ENCODE measurements at places on chromosomes 2 and 18.

DNA sequence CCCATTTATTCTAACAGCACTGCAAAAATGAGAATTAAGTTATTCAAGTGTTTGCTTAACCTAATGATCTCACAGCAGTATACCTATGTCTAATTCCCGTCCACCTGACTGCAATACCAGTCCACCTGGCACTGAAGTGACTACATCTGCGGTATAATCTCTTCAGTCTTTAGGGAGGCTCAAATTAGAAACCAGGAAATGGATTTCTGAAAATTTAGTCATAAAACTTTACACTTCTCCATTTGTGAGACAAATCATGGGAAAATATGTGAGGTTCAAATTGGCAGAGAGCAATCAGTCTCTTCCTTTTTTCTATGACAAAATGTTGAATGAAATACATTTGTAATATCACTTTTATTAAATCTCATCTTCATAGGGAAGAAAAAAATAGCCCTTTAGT is 33.0 kb downstream of the FTCDNL1 start:
- DNase-seq: no peak

- no peak for DNase-seq
Observed at GRCh38 chr18:78920456-78921138, 59.0 kb upstream of the SALL3 start.

DNA sequence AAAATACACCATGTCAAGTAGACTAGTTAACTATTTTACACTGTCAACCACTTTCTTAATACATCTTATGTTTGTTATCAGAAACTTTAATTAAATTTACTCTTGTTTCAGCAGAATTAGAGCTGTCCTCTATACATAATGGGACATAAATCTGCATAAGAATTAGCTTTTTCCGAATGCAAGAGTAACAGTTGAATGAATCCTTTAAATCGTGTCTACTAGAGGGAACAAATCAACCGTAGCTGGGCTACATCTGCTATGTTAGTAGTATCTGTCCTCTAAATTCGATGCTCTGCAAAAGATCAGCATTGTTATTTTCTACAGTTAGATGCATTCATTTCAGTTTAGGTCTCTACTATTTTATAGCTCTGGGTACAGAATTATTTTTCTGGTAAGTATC is 1090.6 kb downstream of the DPP10 start:
- no peak for DNase-seq

DNA sequence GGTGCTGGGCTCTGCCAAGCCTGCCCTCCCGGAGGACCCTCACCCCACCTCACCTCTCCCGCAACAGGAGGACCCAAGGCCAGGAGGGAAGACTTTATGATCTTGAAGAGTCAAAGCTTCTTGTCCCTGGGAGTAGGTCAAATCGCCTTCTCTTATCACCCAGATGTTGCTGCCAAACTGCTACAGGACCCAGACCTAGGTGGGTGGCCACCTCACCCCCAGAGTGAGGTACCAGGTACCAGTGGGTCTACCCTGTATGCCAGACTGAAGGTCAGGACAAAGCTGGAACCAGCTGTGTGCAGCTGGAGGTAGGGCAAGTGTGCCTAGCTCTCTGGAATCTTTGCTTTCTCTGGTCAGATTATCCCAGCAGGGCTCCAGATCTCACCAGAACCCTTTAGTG is 197.2 kb downstream of the ZFP36L2 start:
- no peak for DNase-seq

- peak; percentile 66 for DNase-seq
Observed at GRCh38 chr2:215624423-215624829, 188.6 kb upstream of the FN1 start.

DNA sequence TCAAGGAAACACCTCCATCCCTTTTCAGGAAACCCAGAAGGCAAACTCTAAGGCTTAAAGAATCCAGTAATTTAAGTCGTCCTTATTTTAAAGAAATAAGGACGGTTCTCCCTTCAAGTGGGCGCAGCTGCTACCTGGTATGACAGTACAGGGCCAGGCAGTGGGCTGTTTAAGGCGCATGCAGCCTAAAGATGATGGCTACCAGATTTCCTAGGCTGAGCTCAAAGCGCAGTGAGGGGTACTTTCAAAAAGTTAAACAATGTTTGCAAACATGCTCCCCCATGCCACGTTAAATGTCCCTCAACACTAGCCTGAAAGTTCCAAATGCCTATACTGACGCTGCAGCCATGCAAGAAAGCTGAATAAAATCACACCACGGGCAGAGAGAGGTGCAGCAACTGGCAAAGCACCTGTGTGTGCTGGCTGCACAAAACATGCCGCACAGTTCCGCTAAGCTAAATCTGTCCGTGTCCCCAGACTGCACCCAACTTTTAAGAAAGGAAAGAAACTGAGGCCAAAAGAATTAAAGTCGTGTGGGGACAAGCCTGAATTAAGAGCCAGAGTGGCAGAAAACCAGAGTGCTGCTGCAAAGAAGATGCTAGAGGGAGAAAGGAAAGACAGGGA is 583 bp downstream of the HIBCH start:
- no peak for DNase-seq

DNA sequence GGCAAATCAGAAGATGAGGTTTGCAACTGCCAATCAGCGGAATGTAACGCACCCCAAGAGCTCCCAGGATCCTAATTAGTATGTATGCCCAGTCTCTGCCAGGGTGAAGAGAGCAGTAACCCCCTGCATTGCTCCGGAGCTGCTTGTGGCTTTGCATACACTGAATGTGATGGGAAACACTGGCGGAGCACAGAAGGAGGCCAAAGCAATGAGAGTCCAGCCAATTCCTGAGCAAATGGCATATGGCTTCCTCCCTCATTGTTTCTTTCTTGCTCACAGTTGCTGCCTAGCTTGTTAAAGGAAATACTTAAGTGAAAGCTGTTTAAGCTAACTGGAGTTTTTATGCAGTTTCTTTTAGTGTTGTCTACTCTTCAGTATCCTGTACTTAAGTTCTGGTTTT is 343.5 kb upstream of the NT5C1B start:
- DNase-seq: no peak

GRCh38 chr2:8515864-8516533 is 165.9 kb upstream of the ID2 start:
- no peak for DNase-seq

- no peak for DNase-seq
Observed at GRCh38 chr2:24984912-24985311, 13.2 kb upstream of the DNAJC27 start.

DNA sequence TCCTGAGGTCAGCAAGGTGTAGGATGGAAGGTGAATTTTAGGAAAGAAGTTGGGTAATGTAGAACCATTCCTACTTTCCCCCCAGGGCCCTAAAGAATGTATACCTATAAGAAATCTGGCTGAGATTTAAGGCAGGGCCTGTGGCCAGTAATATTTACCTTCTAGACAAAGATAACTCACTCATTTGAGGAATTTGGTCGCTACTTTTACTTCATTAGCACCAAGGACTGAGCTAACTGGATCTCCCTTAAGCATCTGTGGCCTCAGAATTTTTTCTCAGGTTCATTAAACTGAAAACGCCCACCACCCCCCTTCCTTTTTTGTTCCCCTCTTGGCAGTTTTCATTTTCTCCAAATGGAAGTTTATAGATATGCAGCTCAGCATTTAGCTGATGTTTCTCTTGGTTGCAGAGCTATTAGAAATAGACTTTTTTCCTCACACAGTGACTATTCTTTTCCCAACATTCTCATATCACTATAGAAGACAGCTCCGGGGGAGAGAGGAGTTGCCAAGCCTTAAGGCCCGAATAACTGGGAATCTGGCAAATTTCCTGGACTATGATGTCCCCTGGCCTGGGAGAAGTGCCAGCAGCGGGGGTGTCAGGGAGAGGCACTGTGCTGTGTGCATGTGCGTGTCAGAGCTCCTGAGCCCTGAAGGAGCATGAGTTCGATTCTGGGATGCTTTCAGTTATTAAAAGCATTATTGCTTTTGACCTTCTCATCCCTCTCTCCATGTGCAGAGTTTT is 310.9 kb downstream of the PRKCE start:
- peak; percentile 74 for DNase-seq

- no peak for DNase-seq
Observed at GRCh38 chr2:1484131-1484884, 71.0 kb downstream of the TPO start.

- DNase-seq: peak; percentile 60
Observed at GRCh38 chr18:12271376-12272235, 17.4 kb downstream of the CIDEA start.

GRCh38 chr2:59888015-59888414 is 665.4 kb downstream of the BCL11A start:
- no peak for DNase-seq

DNA sequence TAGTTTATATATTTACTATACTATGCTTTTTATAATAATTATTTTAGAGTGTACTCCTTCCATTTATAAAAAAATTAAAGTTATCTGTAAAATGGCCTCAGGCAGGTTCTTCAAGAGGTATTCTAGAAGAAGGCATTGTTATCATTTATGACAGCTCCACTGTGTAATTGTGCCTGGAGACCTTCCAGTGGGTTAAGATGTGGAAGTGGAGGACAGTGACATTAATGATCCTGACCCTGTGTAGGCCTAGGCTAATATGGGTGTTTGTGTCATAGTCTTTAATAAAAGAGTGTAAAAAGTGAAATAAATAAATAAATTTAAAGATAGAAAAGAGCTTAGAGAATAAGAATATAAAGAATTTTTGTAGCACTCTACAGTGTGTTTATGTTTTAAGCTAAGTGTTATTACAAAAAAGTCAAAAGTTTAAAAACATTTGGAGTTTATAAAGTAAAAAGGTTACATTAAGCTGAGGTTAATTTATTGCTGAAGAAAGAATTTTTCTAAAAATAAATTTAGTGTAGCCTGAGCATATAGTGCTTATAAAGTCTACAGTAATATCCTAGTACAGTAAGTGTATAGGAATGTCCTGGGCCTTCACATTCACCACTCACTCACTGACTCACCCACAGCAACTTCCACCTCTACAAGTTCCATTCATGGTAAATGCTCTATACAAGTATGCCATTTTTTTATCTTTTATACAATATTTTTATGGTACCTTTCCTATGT is 190.0 kb upstream of the SESTD1 start:
- DNase-seq: peak; percentile 57

DNA sequence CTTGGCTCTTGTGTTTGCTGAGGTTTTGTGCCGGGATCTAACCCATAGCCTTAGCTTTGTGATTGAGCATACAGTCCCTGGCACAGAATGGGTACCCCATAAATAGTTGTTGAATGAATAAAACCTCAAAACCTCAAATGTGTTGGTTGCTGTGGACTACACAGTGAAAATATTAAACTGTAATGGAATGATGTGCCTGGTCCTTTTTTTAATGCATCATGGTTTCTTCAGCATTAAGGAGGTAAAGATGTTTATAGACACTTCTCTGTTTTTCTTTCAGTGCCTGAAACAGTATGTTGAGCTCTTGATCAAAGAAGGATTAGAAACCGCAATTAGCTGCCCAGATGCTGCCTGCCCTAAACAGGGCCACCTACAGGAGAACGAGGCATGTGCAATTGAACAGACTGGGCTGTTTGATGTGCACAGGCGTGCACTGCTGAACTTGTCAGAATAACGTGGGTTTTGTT is 97.0 kb downstream of the RNF144A start:
- no peak for DNase-seq

GRCh38 chr2:128605421-128605820 is 286.8 kb upstream of the HS6ST1 start:
- DNase-seq: no peak

- no peak for DNase-seq
Observed at GRCh38 chr18:28281400-28281799, 104.5 kb upstream of the CDH2 start.

- peak; percentile 69 for DNase-seq
Observed at GRCh38 chr18:10139783-10140410, 226.1 kb downstream of the VAPA start.

GRCh38 chr2:101736861-101737291 is 39.4 kb downstream of the MAP4K4 start:
- peak; percentile 47 for DNase-seq

- DNase-seq: no peak
Observed at GRCh38 chr2:104408266-104408665, 445.6 kb upstream of the POU3F3 start.

DNA sequence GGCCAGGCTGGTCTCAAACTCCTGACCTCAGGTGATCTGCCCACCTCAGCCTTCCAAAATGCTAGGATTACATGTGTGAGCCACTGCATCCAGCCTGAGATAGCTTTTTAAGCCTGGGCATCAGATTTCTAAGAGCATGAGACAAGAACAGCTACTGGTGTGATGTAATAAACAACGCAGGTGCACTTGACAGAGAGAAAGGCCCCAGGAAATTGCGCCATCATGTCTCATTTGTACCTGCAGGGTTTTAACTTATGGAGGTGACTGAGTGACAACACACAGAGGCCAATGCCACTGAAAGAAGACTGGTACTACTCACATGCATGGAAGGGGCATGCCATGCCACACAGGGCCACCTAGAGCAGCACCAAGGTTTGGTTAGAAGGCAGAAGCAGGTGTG is 209.4 kb downstream of the SP3 start:
- DNase-seq: no peak

DNA sequence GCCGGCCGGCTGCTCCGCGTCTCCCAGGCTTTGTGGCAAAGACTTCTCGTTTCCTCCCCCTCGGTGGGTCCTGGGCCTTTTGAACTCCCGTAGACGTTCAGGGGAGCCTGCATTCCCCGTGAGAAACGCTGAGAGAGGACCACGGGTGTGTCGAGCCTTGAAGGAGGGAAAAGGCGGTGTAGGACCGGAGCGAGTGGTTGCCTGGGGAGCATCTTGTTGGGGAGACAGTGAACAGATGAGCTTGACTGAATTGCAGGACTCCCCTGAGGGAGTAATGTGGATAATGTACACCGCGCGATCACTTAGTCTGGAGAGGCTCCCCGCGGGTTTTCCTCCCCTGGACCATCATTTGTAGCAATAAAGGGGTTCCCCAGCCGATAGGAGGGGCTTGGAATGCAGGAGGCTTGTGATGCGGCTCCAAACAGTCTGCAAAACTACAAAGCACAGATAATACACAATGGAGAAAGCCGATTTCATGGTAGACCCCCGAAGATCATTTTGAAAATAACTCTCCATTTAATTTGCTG is 769 bp downstream of the ALMS1 start:
- DNase-seq: no peak

GRCh38 chr2:234852941-234853340 is 98.9 kb upstream of the SH3BP4 start:
- no peak for DNase-seq

GRCh38 chr2:217066510-217067270 is 206.8 kb upstream of the TNP1 start:
- no peak for DNase-seq

DNA sequence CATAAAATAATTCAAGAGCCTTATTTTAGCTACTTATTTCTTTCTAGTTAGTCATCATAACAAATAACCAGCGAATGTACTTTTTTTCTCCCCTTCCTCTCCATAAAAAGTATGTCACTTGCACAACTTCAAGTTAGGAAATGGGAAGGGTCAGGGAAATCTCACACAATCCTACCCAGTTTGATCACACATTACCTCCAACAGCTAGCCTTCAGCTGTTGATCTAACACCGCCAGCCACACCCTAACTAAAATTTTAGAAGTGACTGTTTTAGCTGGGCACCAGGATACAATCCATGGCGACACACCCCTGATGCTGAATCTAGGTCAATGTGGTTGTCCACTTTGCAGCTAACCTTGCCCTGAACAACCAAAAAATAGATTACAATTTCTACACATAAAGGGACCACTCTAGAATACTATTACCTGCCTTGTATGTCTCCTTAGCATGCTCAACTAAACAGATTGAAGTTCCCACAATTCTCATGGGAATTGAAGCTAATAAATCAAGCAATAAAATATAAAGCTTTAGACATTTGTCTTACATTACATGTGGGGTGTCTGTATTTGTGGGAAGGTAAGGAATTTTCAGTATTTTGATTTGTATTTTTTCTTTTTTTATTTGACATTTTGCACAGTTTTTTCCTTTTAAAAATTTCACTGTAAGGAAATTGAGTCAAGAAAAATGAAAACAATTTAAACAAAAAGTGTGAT is 7.3 kb upstream of the COL3A1 start:
- DNase-seq: no peak

All from GM04504 (cell line).